ENCODE measurements at places on chromosomes 11 and 22.
A peak's percentile ranks its signal among the peaks of the same experiment; 100 is the strongest.

GRCh38 chr11:104464691-104465090 lies 300.7 kb upstream of the PDGFD start:
- DNase-seq: no peak

- DNase-seq: no peak
These were observed 635 bp downstream of the PRR5 start for GRCh38 chr22:44702479-44703198.

GRCh38 chr11:97770570-97770969 lies 1250.2 kb upstream of the CNTN5 start:
- DNase-seq: no peak

- no peak for DNase-seq
These were observed 341.3 kb downstream of the MIAT start for GRCh38 chr22:26998716-26999115.

DNA sequence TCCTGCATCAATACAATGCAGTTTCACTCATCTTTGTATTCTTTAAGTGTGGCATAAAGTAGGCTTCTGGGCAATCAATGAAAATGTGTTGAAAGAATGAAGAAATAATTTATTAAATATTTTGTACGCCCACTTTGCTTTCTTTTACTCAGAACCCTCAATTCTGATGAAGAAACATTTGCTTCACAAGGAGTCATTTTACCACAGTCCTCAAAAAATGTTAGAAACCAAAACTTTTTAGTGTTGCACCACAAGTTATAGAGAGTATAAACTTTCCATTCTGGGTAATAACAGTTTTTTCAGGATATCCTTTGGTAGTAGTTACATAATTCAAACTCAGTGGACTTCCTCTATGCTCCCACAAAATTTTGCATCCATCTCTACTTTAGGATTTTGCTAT lies 360.5 kb downstream of the DLG2 start:
- DNase-seq: peak; percentile 34
